ENCODE measurements at places on chromosomes 3 and 15.
A peak's percentile ranks its signal among the peaks of the same experiment; 100 is the strongest.

- DNase-seq = no peak
These were observed 5.6 kb downstream of the RPP25 start for GRCh38 chr15:74951006-74951405.

DNA sequence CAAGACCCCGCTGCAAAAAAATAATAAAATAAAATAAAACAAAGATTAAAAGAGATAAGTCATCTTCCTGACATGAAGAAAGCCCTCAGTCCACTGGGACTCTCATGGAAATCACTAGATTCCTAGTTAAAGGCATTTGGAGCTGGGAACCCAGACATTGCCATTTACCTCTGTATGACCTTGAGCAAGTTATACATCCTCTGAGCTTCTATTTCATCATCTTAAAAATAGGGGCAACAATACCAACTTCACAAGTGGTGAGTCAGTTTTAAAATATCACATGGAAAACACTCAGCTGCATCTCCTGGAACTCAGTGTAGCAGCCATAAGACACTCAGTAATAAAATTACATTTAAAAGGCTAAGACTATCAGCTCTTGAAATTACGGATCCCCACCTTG, 334.8 kb downstream of the ERC2 start:
- DNase-seq = no peak

- no peak for DNase-seq
These were observed 38.5 kb upstream of the C15orf39 start for GRCh38 chr15:75163150-75163564.

DNA sequence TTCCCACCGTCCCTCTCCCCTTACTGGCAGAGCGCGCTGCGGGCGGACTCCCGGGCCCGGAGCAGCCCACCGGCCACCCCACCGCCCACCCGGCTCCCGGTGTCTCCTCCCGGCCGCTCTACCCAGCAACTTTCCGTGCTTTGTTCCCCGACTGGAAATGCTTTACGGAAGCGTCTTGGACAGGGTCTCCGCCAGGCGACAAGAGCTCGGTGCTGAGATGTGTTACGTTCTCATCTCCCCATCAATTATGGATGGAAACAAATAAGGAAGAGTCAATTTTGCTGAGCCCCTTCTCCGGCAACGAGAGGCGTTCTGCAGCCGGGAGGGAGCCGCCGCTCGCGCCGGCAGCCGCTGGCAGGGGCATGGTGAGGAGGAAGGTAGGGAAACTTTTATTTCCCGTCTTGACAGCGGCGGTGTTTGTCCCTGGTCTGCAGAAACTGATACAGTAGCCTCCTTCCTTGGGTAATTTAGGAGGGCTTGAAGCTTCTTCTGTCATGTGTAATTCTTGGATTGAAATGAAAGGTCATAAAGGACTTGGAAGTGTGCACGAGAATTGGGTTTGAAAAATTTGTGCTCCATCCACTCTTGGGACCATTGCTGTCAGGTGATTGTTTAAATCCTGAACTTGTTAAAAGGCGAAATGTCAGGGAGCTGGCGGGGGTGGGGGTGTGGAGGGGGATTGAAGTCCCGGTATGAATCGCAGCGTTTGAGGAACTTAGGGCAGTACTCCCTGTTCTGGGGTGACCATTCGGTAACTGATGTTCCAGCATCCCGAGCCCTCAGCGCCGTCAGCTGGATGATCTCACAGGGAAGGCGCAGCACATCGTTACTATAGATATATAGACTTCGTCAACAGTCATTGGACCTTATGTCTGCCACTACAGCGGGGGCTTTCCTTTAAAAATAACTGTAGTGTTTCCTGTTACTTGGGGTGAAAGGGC, 1.5 kb downstream of the SEMA6D start:
- DNase-seq = peak; percentile 47

- no peak for DNase-seq
These were observed 216.1 kb upstream of the ROPN1 start for GRCh38 chr3:124207873-124208485.

DNA sequence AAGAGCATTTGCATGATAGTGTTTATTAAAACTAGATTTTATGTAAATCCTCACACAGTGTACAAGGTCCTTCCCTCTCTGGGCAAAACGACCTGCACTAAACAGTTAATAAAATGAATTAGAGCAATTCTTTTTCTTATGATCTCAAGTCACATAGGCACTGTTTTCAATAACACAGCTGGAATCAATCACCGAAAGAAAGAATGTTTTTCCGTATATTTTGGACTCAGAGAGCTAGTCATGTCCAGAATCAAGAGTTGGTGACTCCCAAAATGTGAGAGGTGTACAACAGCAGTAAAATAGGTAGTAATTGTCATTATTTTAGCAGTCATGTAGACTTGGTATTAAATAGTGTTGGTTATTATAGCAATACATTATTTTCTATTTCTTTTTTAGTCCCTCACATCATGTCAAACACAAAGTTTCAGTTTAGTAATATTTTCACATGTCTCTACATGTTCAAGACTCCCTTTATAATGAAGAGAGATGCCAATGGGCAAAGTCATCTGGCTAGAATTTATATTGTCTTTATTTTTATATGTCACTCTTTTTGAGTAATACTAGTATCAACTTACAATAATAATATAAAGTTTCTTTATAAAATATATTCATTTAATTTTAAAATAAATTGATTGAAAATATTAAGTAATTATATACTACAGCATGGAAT, 448.6 kb upstream of the CDIN1 start:
- no peak for DNase-seq
